Tongue (tissue), 3 donors: ENCODE measurements at places on chromosomes 2 and 18. TPM values are rescaled to one million over a fixed set of nuclear protein-coding genes. Genes with fewer than 3 reads are reported as not detected.

CWC22 gene
- total RNA-seq = 24.4 TPM

GRCh38 chr2:88187038-88187676 is 17.0 kb downstream of the THNSL2 start:
- peak; percentile 76 for DNase-seq

- DNase-seq = no peak
Measured at GRCh38 chr18:51072586-51073313, 42.7 kb downstream of the SMAD4 start.

IL1R2 gene
- 5.7 TPM for total RNA-seq

DNA sequence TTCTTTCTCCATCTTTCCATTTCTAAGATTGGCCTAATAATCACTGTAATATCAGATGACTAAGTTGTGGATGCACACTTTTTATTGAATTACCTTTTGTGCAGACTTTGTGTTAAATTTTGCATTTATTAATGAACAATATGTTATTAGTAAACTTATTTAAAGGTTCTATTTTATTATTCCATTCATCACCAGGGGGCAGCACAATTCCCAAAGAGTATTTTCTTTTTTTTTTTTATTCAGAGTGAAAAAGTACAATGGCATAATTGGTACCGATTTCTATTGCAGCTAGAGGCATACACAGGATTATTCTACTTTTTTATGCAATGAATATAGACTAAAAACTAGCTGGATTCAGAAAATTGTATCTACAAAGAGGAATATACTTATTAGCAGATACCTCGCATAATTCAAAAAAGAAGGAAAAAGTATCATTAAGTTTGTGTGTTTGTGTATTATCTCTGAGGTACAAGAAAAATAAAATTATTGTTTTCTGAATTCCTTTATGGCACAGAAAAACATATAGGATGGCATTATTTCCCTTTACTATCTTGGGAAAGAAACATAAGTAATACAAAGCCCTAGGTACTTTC is 390.6 kb downstream of the ERBB4 start:
- peak; percentile 41 for DNase-seq

RIT2 gene
- total RNA-seq = not detected

TMEFF2 gene
- total RNA-seq = 0.41 TPM

- no peak for DNase-seq
Measured at GRCh38 chr18:13496691-13497281, 229.6 kb downstream of the FAM210A start.

DNA sequence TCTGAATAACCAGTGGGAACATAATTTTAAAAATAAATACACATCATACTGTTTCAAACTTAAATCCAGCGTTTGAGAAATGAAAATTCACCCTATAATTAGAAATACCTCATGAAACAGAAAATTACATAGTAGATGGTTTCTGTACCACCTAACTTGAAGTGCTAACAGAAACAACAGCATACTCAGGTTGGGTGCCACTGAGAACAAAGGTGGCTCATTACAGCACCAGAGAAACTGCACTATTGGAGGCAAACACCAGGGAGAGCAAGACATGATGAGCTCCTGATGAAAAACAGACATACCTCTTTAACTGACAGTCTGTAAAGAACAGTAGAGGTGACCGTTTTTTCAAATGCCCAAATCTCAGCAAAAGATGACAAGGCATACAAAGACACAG is 12.6 kb downstream of the SULT1C4 start:
- no peak for DNase-seq

DNA sequence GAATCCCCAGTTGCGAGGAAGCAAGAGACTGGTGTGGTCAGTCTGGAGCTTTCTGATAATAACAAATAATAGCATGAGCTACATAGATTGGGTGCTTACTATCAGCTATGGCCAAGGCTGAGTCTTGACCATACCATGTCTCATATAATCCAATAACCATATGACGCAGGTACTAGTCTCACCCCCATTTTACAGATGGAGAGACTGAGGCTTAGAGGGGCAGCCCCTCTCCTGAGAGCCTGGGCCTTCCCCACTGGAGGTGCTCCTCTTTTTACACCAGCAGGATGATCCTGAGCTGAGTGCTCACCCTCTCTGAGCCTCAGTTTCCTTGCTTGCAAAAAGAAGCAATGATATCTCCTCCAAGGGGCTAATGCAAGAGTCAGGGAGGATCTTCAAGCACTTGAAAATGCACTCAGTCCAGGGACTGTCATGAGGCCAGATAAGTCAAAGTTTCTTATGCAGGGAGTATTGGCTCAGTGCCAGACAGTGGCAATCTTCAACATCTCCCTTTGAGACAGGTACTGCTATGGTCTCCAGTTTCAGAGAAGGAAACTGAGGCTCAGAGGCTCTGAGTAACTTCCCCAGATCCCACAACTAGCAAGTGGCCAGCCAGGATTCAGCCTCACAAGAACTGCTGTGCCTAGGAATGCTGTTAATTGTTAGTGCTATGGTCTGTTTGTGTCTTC is 149.7 kb downstream of the TFCP2L1 start:
- DNase-seq = no peak

DNA sequence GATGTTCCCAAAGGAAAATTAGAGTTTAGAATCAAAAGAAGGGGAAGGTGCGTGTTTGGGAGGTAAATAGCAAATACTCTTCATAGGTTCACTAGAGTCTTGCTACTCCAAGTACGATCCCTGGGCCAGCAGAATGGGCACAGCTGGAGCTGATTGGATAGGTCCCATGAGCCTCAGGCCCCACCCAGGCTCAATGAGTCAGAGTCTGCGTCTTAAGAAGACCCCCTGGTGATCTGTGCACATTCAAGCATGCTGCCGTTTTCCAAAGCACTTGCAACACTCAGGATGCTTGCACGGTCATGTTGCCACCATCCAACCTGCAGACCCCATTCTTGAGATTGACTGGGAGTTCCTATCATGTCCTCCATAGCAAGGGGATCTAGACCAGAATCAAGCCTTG is 40.5 kb downstream of the ABCG8 start:
- no peak for DNase-seq

GRCh38 chr2:28487258-28487657 is 8.6 kb upstream of the PLB1 start:
- DNase-seq = no peak

DNA sequence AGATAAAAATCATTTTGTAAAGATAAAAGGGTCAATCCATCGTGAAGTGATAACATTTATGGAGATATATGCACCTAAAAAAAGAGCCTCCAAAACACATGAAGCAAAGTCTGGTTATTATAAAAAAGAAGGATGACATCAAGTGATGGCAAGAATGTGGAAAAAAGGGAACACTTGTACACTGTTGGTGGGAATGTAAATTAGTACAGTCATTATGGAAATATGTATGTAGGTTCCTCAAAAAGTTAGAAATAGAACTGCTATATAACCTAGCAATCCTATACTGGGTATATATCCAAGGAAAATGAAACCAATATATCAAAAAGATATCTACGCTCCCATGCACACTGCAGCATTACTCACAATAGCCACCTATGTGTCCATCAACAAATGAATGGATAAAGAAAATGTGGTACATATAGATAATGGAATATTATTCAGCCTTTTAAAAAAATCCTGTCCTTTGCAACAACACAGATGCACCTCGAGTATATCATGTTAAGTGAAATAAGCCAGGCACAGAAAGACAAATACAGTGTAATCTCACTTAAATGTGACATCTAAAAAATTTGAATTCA is 28.9 kb downstream of the ABCB11 start:
- DNase-seq = no peak

ALLC gene
- not detected for total RNA-seq

DNA sequence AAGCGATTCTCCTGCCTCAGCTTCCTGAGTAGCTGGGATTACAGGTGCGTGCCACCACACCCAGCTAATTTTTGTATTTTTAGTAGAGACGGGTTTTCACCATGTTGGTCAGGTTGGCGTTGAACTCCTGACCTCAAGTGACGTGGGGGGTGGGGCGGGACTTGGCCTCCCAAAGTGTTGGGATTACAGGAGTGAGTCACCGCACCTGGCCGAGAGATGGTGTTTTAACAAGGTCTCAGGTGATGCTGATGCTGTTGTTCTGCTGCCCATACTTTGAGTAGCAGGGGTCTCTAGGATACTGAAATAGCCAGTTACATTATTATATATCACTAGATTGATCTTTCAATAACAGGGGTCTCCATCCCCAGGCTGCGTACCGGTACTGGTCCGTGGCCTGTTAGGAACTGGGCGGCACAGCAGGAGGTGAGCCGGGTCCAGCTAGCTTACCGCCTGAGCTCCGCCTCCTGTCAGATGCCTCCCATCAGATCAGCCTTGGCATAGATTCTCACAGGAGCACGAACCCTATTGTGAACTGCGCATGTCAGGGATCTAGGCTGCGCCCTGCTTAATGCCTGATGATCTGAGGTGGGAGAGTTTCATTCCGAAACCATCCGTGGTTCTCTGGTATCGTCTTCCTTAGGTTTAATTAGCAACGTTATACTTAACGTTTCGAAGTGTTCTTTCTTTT is 48.3 kb upstream of the SLC38A11 start:
- DNase-seq = no peak
